ENCODE measurements at places on chromosomes 2 and 18. TPM values are rescaled to one million over a fixed set of nuclear protein-coding genes. Genes with fewer than 3 reads are reported as not detected.

Gene FZD7
- 46.4 TPM for total RNA-seq

Gene TEX261
- 26.5 TPM for total RNA-seq

Gene AGXT
- total RNA-seq: not detected

Gene C2orf78
- not detected for total RNA-seq

Gene TRIM54
- total RNA-seq: not detected

Gene FEV
- total RNA-seq: not detected

Gene KCNG2
- total RNA-seq: not detected

Gene LDAH
- 7.6 TPM for total RNA-seq

DNA sequence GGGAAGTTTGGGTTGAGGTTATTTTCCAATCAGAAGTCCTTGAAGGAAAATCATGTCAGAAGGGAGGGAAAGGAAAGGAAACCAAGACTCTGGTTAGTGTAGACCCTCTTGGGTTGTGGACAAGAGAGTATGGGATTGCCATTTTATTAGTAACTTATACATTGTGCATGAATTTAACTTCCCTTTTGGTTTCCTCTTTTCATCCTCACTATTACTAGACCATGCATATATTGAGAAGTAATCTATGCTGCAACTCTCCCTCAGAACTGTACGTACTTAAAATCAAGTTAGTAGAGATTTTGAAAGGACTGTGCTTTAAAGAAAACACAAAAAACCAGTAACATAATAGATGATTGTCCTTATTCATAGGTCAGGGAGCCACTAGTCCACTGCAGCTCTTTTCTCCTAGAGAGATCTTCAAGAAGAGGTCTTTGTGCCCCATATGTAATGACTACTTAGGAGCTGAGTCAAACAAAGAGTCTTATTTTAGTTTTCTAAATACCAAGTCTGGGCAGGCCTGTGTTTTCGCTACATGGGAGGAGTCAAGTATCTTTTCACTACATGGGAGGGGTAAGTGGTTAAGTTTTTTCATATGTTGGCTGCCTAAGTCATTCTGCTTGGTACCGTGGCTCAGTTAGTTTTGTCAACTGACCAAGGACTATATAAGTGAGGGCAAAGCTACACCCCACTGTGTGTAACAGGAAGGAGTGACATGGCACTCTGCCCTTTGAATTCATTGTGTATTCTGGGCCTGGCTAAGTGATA lies 25.2 kb upstream of the FAM117B start:
- DNase-seq: no peak

DNA sequence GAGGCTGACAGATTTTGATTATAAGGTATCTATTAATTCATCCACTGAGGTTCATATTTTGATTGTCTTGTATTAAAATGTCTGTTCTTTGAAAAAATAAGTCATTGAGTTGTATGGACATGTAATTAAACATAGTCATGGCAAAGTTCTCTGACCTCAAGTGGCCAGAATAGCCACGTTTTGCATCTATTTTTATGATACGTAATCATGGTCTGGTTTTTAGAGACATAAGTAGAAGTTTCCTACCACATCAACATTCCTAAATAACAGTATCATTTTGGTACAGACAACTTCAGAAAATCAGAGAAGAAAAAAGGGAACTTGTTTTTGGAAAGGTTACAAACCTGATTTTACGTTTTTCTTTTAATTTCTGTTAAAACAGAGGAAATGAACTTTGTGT lies 47.6 kb downstream of the COL5A2 start:
- DNase-seq: no peak

- no peak for DNase-seq
Observed at GRCh38 chr2:79715338-79715737, 202.5 kb downstream of the CTNNA2 start.

DNA sequence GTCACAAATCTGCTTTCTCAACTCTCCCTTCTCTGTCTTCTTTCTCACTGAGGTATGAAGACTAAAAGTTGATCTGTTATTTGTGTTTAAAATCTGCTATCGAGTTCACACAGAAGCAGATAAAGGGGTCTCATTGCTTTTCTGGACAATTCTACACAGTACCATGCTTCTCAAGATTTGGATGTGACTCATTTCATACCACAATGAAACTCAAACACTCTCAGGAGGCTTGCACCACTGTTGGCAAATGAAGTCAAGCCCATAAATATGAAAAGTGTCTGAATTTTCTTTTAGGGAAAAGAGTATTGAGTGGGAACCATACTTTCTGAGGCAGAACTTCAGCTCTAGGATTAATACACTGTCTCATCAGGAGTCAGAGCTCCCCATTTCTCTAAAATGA lies 274.6 kb upstream of the CYRIA start:
- DNase-seq: no peak

DNA sequence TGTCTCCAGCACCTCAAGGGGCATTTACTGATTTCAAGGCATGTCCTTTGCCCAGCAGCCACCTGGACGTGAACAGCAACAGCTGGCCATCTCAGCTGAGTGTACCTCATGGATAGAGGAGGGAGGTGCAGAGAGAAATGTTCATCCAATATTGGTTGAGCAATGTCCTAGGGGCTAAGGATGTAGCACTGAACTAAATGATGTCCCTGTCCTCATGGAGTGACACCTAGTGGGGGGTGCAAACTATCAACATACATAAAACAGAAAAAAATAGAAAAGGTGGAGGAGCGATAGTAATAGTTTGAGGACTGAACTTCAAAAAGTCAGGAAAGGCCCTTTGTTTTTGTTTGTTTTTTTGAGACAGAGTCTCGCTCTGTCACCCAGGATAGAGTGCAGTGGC lies 4.8 kb upstream of the UGGT1 start:
- DNase-seq: no peak

GRCh38 chr2:207182911-207183310 lies 17.2 kb upstream of the KLF7 start:
- DNase-seq: no peak

GRCh38 chr2:47422560-47422959 lies 19.6 kb downstream of the MSH2 start:
- DNase-seq: no peak

DNA sequence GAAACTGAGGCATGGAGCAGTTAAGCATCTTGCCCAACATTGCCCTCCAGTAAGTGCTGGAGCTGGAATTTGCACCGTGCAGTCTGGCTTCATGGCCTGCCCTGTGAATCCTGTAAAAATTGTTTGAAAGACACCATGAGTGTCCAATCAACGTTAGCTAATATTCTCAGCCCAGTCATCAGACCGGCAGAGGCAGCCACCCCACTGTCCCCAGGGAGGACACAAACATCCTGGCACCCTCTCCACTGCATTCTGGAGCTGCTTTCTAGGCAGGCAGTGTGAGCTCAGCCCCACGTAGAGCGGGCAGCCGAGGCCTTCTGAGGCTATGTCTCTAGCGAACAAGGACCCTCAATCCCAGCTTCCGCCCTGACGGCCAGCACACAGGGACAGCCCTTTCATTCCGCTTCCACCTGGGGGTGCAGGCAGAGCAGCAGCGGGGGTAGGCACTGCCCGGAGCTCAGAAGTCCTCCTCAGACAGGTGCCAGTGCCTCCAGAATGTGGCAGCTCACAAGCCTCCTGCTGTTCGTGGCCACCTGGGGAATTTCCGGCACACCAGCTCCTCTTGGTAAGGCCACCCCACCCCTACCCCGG lies 1.3 kb downstream of the PROC start:
- DNase-seq: no peak

- no peak for DNase-seq
Observed at GRCh38 chr2:173607606-173608311, 253.1 kb downstream of the CDCA7 start.

DNA sequence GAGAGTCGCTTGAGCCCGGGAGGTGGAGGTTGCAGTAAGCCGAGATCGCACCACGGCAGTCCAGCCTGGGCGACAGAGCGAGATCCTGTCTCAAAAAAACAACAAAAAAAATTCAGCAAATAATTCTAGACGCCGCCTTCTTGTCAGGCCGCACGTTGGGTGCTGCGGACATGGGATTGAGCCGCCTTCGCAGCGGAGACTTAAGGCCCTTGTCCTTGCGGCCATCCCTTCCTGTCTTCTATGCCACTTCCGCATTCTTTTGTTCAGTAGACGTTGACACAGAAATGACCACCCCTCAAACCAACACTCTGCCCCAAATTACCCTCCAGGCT lies 15.8 kb downstream of the PTPN18 start:
- DNase-seq: peak; percentile 67

DNA sequence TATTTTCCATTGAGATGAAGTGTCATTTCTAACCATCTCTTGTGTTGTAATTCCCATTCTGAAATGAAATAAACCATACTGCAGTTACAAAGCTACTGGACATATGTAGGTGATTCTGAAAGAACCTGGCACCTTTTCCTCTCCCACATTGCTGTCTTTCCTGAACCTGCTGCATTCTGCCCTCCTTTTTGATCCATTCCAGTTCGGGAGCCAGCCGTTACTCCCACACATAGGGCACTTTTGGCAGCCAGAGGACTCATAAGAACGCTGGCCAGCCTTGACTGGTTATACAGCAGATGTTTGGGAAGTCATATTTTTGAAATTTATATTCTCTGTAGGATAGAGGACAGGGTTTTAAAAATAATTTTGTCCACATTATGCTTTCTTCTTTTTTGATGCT lies 369.8 kb upstream of the CDH7 start:
- no peak for DNase-seq

GRCh38 chr2:218265626-218266025 lies 4.3 kb downstream of the AAMP start:
- no peak for DNase-seq

DNA sequence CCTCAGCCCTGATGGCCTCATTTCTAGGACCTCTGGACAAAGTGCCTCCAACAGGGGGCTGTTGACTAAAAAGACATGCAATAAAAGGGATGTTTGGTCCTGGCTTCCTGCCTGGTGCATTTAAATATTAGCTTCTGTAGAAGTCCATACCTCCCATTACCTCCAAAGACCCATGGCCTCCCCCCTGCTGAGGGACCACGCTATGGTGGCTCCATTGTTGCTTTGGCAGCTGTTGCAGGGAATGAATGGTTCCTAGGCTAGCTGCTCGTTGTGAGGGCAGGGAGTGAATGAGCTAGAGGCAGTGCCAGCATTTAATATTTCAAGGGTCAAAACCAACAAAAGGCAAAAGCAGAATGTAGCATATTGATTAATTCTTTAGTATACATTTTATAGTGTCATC lies 285.9 kb downstream of the SLC8A1 start:
- no peak for DNase-seq

DNA sequence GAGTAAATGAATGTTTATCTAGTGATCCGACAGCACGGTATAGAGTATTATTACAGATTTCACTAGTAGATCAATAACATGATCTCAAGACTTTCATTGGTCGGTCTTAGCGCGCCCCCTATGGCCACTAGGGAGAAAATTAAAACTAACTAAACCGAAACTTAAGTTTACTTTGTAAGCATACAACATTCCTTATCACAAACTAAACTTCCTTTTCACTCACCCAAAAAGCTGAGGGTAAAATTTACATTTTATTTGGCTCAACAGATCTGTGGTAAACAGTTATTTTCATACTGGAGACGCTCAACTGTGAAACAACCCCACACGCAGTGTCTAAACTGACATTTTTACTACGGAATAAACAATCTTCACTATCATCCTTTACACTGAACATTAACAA lies 215.6 kb upstream of the MAP2 start:
- no peak for DNase-seq

- DNase-seq: no peak
Observed at GRCh38 chr2:239689985-239690384, 289.2 kb upstream of the HDAC4 start.
